ENCODE measurements at places on chromosomes 4 and X. TPM values are rescaled to one million over a fixed set of nuclear protein-coding genes. Genes with fewer than 3 reads are reported as not detected.
A peak's percentile ranks its signal among the peaks of the same experiment; 100 is the strongest.

Gene STOX2
- not detected for total RNA-seq

DNA sequence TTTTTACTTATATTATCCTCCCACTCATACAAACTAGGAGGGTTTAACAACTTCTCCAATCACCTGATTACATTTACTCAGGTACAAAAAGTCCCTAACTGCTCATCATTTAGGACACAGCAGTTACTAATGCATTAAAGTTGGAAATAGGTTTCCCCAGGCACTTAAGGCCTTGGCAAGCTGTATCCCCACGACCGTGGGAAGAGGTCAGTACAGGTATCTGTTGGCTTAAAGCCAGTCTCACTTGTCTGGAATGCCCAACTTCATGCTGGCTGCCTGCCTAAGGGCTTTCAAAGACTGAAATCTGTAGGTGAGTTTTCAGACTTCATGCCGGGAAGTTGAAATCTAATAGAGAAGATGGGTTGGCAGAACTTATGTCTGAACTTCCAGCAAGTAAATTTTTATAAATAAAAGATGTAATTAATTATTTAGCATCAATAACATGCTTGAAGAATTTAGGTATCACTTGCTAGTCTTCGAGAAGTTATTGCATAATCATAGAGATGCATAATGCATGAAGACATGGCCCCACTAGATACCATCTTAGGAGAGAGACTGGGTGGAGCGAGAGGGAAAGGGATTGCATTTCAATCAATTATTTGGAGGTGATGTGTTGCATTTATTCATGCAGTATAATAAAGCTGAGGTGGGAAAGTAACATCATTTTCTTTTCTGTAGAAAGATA lies 54.2 kb downstream of the SCD5 start:
- DNase-seq: no peak

DNA sequence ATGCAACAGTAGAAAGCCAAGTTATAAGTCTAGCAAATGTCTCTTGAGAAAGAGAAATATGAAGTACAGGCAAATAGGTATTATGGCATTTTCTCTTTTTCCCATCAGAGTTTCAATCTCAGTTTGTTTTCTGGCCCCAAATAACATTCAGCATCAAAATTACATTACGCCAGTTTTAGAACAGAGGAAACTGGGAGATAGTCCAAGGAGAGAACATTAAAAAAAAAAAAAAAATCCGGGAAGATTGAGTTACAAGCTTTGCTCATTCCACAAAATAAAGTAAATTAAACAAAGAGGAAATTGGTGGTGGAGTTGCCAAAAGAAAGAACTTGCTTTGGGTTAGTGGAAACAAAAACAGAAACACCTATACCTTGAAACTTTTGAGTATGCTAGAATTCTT lies 50.4 kb upstream of the IL13RA2 start:
- DNase-seq: no peak

Gene SPANXN3
- not detected for total RNA-seq

DNA sequence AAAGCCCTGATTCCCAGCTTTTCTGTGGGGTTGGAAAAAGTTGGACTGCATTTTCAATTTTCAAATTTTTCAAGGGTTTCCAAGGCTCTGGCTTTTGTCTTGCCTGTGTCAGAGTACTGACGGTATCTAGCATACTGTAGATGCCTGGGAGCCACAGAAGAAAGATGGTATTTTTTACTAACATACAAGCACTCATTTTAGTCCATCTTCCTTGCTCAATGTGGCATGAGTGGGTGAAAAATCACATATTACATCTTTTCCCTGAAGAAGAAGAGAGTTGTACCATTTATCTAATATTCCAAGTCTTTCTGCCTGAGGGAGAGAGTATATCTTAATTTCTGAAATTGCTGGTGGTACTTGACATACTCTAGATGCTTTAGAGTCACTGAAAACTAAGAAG lies 738.6 kb upstream of the ADGRL3 start:
- no peak for DNase-seq

DNA sequence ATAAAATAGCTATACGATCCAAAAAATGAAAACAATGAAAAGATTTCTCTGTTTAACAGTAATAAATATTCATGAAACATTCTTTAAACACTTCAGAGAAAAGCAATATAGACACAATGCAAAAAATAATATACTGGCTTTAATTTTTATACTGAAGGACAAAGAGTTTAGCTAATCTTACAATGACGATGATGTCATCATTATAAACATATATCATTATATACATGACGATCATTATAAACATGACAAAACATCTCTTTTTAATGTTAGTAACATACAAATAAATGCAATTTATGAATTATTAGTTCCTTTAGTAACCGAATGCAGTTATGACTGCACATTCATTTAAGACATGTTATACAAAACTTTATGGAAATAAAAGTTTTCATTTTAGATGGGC lies 1434.6 kb downstream of the PCDH18 start:
- DNase-seq: no peak

DNA sequence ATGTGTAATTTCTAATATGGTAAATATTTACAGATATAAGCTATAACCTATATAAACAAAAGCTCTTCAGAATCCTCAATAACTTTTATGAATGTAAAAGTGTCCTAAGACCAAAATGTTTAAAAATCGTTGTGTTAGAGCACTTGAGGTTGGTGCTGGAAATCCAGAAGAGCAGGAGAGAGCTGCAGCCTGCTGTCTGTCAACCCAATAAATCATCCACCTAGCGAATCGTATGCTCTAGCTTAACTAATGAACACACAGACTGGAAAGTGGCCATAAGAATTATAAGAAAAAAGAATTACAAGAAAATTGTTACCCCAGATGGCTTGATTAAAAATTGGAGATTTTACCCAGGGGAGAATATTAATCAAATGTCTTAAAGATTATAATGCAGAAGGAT lies 17.0 kb downstream of the CFAP97 start:
- DNase-seq: no peak

- no peak for DNase-seq
These were observed 94.3 kb downstream of the CPE start for GRCh38 chr4:165472943-165473676.

DNA sequence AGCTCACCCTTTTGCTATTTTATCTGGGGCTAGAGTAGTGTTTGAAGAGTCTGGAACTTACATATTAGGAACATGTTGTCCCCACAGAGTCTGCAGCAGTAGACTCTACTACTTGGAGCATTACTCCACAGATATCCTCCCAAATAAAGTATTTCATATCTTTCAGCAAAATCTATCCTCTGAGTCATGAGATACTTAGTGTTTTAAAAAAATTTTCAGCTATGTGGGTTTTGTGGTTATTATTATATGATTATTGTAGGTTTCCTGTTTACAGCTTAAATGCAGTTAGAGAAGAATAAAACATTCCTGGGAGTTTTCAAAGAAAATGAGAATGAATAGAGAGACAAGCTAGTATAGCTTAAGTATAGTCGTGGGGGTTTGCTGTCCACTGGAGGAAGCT lies 30.9 kb downstream of the PAGE2 start:
- peak; percentile 2 for DNase-seq

Gene ZDHHC15
- total RNA-seq: 0.47 TPM

Gene CXCL11
- total RNA-seq: not detected

DNA sequence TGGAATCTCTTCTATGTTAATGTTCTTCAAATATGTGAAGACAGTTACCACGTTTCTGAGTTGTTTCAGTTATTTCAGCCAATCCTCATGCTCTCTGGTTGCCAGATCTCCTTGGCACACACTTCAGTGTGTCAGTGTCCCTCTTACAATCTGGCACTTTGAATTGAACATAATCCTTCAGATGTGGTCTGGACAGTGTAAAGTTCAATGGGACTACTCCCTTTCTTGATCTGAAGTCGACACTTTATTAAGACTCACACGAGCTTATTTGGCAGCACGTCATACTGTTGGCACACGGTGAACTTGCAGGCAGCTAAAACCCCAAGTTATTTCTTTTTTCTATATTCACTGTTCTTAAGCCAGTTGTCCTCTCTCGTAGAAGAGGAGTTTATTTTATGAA lies 28.2 kb downstream of the ARSJ start:
- DNase-seq: no peak

Gene GPRASP2
- total RNA-seq: 2.2 TPM

Gene SPANXB1
- total RNA-seq: not detected

- no peak for DNase-seq
These were observed 333.8 kb downstream of the ANK2 start for GRCh38 chr4:113383111-113383785.

Gene IL13RA1
- total RNA-seq: 0.79 TPM

Gene SPANXA1
- not detected for total RNA-seq

- no peak for DNase-seq
These were observed 136.5 kb downstream of the RBM47 start for GRCh38 chr4:40493160-40493559.

Gene TRAM1L1
- not detected for total RNA-seq

DNA sequence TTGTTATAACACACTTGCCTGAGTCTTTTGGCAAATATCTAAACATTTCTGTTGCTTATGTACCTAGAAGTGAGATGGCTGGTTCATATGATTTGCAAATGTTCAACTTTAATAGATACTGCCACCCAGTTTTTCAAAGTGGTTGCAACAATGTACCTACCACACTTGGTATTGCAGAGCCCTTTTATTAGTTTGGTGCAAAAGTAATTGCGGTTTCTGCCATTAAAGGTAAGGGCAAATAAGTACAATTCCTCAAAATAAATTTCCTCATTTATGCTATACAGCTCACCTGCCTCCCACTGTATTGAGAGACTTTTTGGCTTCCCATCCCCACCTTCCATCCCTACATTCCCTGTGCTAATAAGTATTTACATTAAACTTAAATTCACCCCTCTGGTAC lies 47.7 kb upstream of the COL25A1 start:
- no peak for DNase-seq

Gene SPIN2A
- total RNA-seq: 1.4 TPM

- DNase-seq: no peak
These were observed at the start of gene SMARCA1 for GRCh38 chrX:129523079-129523911. Gene SMARCA1, minus strand, starts transcription at chrX:129523490. Its CDS starts 120 bp downstream, at chrX:129523370.

DNA sequence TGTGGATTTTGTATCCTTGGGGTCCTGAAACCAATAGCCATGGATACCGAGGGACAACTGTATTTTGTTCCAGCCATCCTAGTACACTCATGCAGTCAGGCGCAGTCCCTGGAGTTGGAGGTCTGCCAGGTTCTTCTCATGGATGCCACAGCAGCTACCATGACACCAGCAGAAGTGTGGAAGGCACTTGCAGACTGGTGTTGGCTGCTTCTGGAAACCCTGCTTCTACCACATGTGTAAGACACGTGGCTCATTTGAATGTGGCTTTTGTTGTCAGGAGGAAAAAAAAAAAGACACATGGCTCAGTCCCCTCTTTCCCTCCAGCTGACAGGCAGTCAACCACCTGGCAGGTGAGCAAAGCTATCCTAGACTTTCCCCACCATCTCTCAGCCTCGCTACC lies 19.4 kb downstream of the DRD5 start:
- DNase-seq: no peak

- DNase-seq: no peak
These were observed 49.0 kb upstream of the ZNF157 start for GRCh38 chrX:47321386-47321785.

GRCh38 chr4:90120815-90121214 lies 6.4 kb upstream of the CCSER1 start:
- DNase-seq: no peak

DNA sequence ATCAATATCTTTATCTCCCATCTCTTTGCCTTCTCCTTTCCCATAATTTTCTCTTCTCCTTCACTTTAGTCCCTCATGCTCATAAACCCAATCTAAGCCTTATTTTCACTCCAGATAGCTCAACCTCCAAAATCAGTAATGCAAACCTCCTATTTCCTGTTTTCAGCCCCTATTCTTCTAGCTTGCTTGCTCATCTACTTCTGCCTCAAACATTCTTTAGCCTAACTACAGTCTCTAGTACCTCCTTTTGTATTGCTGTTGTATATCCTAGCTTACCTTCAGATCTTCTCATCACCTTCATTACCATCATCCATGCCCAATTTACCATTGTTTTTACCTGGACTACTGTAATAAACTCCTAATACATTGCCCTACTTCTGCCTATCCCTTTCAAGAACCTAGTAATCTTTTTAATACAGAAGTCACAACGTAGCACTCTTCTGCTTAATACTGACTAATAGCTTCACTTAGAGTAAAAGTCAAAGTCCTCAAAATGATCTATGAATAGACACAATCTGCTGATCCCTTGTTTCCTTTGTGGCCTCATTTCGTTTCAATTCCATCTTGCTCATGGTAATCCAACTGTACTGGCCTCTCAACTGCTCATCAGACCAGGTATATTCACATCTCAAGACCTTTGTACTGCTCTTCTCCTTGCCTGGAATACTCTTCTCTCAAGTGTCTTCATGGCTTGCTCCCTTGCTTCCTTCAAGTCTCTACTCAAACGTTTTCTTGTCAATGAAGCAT lies 123.4 kb downstream of the FAM13A start:
- DNase-seq: no peak

Gene RTL9
- total RNA-seq: not detected

- no peak for DNase-seq
These were observed 109.7 kb upstream of the ARX start for GRCh38 chrX:25125483-25125882.

DNA sequence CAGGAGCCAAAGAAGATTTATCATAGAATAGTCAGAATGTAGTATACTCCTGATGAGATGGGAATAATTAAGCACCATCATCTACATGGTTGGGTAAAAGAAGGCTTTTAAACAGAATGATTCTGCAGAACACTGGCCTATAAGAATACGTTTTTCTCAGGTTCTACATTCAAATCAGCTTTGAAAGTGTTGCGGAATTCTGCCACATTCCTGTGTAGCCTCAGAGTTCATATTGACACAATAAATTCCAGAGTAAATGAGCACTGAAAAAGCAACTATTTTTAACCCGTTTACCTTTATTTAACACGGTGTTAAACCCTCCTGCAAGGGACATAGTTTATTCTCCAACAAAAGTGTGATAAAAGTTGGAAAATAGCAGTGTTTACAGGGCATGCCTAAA lies 950.2 kb upstream of the SLIT2 start:
- DNase-seq: no peak

Gene TMSB15C
- total RNA-seq: 3.6 TPM

- DNase-seq: no peak
These were observed 104.6 kb upstream of the IGFBP7 start for GRCh38 chr4:57214654-57215411.

Gene ZFP92
- 0.44 TPM for total RNA-seq

DNA sequence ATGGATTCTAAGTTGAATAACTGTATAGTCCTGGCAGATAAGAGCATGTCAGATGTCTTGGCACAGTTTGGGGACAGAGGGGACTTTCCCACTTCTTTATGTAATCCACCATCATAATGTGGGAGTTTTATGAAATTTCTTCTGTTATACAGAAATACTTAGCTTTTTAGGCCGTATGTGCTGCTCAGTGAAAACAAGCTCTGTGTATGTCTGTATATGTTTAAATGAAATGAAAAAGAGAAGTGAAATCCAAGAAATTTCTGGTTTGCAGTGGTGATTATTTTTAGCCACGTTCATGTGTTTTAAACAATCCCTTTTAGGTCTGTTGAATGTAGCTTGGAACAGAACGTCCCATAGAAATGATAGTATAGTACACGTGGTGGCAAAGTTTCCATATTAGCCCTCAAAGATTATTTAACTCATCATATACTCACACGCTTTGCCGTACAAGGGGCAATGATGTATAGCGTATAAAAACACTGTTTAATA lies 41.0 kb downstream of the GAB1 start:
- no peak for DNase-seq

Gene CPZ
- total RNA-seq: not detected

GRCh38 chrX:15242899-15243555 lies 26.9 kb downstream of the ASB9 start:
- DNase-seq: no peak
